ENCODE measurements at places on chromosomes 2 and 18. TPM values are rescaled to one million over a fixed set of nuclear protein-coding genes. Genes with fewer than 3 reads are reported as not detected.

The PTPRN gene
- 12.7 TPM for total RNA-seq

The UGT1A3 gene
- total RNA-seq, result not detected

The C2orf81 gene
- total RNA-seq, result 1.1 TPM

The LIMS4 gene
- total RNA-seq, result 8.1 TPM

The TUBA3E gene
- not detected for total RNA-seq

The DPYSL5 gene
- total RNA-seq, result not detected

The LONRF2 gene
- under 0.01 TPM for total RNA-seq

The NTSR2 gene
- not detected for total RNA-seq

The SERPINB5 gene
- under 0.01 TPM for total RNA-seq

The SLC30A3 gene
- under 0.01 TPM for total RNA-seq

The LBX2 gene
- total RNA-seq, result 2.1 TPM

The ABCG8 gene
- not detected for total RNA-seq

The ARHGAP28 gene
- 0.77 TPM for total RNA-seq

The FBXO41 gene
- 0.38 TPM for total RNA-seq

The KANSL3 gene
- 25.7 TPM for total RNA-seq

The SLC35F6 gene
- 30.3 TPM for total RNA-seq

Data from regular cardiac myocyte (primary cell).